ENCODE measurements at places on chromosomes 2 and 18.

- DNase-seq, result no peak
Observed at GRCh38 chr2:193818801-193819499, 1624.2 kb upstream of the TMEFF2 start.

- DNase-seq, result no peak
Observed at GRCh38 chr18:8052237-8052701, 485.2 kb downstream of the PTPRM start.

GRCh38 chr2:77086478-77086877, 435.7 kb downstream of the LRRTM4 start:
- no peak for DNase-seq

DNA sequence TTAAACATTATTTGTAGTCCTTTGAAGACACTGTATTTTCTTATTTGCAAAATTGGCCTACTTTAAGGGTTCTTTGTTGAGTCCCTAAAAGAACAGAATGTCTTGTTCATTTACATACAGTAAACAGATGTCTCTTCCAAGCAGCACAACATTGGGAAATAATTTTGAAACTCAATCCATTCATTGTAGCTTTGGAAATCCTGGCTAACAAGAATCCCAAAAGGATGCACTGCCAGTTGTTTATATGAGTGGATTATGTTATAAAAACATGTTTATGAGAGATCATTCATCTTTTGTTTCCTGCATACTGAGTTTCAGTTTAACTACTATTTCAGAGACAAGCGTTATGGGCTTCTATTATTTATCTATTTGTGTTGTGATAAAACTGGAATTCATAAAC, 499.3 kb downstream of the PID1 start:
- no peak for DNase-seq

GRCh38 chr2:222982010-222982908, 69.7 kb upstream of the KCNE4 start:
- peak; percentile 12 for DNase-seq

DNA sequence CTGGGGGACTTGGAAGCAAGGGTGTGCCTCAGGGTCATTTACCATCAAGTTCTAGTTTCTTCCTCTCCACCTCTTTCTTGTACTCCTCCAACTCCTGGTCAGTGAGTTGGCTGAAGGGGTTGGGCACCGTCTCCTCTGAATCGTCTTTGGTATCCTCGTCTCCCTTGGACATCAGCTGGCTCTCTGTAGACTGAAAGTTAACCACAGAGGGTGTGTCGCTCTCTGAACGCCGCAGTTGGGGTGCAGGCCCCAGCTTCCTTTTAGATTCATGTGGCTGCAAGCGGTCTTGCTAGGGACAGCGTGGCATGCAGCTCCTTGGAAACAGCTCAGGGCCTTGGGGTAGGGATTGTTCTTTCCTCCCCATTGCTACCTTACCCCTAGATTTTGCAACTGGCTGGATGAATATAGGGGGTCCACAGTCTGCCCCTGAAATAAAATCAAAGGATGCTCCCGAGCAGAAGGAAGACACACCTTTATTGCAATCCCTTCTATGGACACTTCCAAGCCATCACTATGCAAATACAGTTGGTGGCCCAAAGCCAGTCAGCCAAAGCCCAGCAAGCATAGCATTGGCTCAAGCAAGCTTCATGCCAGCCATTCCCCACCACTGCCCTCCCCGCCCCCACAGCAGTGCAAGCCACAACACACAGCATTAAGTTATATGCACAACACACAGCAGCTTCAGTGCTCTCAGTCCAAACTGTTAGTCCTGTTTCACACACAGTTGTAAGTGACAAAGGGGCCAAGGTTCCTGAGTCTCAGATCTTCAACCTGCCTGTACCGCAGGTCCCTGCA, 93.2 kb downstream of the ADD2 start:
- no peak for DNase-seq

- DNase-seq, result no peak
Observed at GRCh38 chr2:66452214-66452613, 17.3 kb downstream of the MEIS1 start.

GRCh38 chr2:207311316-207312005, 145.7 kb upstream of the KLF7 start:
- DNase-seq, result peak; percentile 46

GRCh38 chr18:74480149-74480651, 16.0 kb upstream of the CNDP2 start:
- no peak for DNase-seq

DNA sequence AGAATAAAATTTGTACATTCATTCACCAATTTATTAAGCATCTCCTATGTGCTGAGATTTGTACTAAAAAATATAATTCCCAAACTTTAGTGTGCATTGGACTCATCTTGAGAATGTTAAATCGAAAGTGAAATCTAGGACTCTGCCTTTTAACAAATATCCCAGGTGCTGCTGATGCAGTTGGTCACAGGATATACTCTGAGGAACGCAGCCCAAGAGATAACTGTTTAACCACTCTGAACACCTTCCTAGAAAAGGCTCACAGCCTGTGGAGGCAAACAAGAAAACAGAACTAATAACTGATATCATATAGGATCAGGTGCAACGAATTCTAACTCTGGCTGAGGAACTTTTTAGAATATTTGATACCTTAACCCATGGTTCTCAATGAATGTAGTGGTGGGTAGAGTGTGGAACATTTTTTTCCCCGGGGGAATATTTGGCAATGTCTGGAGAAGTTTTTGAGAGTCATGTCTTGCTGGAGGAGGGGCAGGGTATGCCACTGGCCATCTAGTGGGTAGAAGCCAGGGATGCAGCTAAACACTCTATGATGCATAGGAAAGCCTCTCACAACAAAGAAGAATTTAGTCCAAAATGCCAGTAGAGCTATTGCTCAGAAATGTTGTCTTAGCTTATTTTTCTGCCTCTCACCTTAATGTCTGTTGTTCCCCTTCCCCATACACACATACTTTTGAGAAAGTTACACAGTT, 96.5 kb downstream of the EHBP1 start:
- no peak for DNase-seq

GRCh38 chr2:196284866-196285557, 113.6 kb upstream of the STK17B start:
- no peak for DNase-seq

GRCh38 chr2:30866974-30867373, 59.7 kb upstream of the CAPN13 start:
- DNase-seq, result no peak

DNA sequence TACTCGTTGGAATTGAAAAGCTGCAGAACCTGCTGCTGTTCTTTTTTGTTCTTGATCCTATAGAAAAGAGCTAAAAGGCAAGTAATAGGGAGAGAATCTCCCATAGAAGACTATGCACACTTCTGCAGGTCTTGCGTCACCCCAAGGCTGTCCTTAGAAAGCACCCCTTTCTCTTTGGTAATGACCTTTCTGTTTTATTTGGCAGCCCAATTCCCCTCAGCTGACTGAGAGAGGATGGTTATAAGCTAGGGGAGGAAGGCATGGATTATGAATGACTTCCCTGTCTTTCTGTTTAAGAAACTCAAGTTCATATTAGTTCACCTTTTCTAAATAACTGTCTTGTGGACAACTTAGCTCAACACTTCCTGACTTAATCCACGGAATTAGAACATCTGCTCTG, 122.9 kb downstream of the TXNL1 start:
- DNase-seq, result no peak

- no peak for DNase-seq
Observed at GRCh38 chr18:12652861-12653401, 5.0 kb downstream of the SPIRE1 start.

- DNase-seq, result no peak
Observed at GRCh38 chr2:128742467-128742866, 423.8 kb upstream of the HS6ST1 start.

- DNase-seq, result no peak
Observed at GRCh38 chr18:9000733-9001132, 101.8 kb upstream of the NDUFV2 start.

DNA sequence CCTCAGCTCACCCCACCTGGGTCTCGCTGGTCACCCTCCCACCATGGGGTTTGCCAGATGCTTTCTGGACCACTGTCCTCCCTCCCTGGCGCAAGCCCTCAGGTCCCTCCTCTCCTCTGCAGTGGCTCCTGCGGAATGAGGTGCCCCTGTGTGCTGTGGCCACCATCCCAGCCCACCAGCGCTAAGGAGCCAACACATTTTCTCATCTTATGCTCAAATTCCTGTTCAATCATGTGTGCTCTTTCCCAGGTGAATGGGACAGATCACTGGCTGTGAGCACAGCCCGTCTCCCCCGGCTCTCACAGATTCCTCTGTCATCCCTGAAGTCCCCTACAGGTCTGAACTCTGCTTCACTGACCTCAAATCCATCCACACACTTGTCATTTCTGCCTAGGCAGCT, 15.2 kb upstream of the CCDC74B start:
- no peak for DNase-seq

DNA sequence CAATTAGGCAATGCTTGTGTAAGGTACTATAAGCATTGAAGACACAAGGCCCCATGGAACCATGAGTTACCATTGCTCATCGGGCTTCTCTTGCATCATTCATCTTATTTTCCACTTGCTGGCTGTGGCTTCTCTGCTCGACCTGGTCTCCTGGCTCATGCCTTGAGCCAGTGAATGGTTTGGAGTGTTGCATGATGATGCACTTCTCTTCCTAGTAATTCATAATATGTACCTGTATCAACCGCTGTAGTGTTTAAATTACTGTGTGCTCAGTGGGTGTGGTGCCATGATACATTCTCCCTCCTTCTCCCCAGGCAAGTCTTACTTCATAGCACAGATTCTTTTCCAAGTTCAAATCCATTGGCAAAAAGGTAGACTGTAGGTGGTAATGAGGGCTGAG, 66.8 kb downstream of the ABCA12 start:
- no peak for DNase-seq

DNA sequence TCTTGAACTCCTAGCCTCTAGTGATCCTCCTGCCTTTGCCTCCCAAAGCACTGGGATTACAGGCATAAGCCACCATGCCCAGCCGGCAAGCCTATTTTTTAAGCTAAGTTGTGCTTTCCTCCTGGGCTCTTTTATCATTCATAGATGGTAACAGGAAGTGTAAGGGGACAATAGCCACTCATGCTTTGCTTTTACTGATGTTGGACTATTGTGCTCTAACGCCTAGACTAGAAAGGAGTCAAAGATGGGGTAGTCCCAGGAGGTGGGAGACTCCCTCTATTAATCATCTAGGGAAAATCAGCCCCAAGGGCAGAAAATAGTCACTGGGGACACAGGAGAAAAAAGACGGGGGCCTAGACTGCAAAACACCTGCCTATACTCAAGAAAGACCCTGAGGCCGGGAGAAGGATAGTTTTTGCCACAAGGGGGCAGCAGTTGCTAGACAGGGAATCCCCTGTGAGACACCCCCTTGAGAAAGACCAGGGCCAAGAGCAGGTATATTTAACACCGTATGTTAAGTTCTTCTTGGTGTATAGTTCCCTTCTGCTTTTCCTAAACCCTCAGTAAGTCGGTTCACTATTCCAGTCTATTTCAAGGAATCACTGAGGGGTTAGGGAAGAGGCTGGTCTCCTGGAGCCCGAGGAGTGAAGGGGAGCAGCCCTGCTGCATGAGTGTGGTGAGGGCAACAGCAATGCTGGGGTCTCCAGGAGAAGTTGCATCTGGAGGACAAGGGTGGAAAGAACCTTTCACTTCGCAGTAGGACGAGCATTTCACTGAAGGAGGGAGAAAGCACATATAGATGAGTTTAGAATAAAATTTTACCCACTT, 2.1 kb upstream of the CXCR1 start:
- DNase-seq, result peak; percentile 44

- DNase-seq, result no peak
Observed at GRCh38 chr2:207905546-207905945, 119.8 kb downstream of the PLEKHM3 start.

- no peak for DNase-seq
Observed at GRCh38 chr18:76260941-76261472, 234.0 kb downstream of the ZNF516 start.

DNA sequence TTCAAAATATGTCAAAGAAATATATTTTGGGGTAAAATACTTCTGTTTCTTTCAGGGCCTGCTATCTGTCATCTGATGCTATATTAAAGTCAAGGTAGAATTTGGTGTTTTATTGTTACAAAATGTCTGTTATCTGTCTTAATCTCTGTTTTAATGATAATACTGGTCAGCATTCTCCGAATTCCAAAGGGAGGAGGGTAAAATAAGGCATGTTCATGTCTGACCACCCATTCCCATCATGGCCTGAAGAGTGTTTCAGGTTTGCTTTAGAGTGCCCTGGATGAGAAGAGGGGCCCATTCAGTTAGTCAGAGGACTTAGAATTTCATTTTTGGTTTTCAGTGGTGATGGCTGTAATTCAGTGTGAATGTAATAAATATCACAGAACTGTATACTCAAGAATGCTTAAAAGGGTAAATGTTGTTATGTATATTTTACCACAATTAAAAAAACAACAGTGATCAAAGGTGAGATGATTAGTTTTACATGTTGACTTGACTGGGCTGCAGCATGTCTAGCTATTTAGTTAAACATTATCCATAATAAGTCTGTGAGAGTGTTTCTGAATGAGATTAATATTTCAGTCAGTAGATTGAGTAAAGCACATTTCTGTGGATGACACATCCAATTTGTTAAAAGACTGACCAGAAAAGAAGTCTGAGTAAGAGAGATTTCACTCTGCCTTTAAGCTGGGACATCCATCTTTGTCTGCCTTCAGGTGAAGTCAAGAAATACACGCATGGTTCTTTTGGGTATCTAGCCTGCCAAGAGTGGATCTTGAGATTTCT, 467.9 kb upstream of the SYT4 start:
- no peak for DNase-seq

GRCh38 chr18:34650121-34650545, 60.0 kb upstream of the DTNA start:
- DNase-seq, result no peak

GRCh38 chr18:21722687-21723086, 17.9 kb upstream of the MIB1 start:
- no peak for DNase-seq

GRCh38 chr18:75433098-75433497, 5.6 kb upstream of the SMIM21 start:
- no peak for DNase-seq

GRCh38 chr2:156341452-156342253, 9.1 kb upstream of the NR4A2 start:
- peak; percentile 85 for DNase-seq

DNA sequence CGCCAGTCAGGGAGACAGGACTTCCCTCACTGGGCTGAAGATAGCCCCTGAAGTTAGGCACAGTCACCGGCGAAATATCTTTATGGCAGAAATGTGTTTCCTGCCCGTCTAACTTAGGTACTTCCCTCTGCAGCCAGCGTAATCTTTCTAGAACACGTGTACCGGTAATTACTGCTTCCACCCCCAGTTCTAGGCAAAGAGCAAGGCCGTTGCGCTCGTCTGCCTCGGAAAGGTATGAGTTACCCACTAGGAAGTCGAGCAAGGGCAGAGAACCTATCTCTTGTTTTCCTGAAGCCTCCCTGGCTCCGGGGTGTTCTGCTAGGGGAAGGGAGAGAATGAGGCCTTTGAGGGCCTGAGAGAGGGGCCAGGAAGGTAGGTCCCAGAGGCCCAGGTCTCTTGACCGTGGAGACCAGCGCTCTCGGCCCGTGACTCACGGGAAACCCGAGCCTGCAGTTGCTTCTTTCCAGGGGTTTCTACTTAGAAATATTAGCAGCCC, 70.0 kb downstream of the TWSG1 start:
- no peak for DNase-seq

GRCh38 chr2:209946539-209946938, 55.9 kb upstream of the RPE start:
- DNase-seq, result no peak
